ENCODE measurements at places on chromosomes 7 and 10. TPM values are rescaled to one million over a fixed set of nuclear protein-coding genes. Genes with fewer than 3 reads are reported as not detected.

GRCh38 chr7:132244903-132245480 is 331.3 kb downstream of the PLXNA4 start:
- no peak for DNase-seq

ATOH7 gene
- total RNA-seq = not detected

MRLN gene
- total RNA-seq = not detected

GRCh38 chr7:36044101-36044892 is 108.8 kb upstream of the EEPD1 start:
- no peak for DNase-seq

DNA sequence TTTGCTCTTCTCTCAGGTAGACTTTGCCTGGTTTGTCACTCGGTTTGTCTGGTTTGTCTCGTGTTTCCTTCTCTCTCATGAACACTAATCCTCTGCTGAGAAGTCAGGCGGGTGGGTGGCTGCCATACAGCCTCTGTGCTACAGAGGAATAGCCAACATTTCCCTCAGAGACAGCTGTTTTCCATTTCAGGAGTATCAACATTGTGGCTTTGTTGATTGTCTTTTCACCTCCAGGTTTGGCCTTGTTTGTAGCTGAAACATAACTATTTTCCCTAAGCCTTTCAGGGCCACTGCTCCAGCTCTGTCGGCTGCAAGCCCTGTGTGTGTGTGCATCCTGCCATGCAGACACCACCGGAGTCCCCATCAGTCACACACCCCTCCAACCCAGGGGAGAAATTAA is 122.8 kb downstream of the BAMBI start:
- no peak for DNase-seq

- peak; percentile 51 for DNase-seq
Measured at GRCh38 chr10:24869354-24870015, 82.9 kb downstream of the PRTFDC1 start.

SPDYE11 gene
- not detected for total RNA-seq

ANKRD1 gene
- total RNA-seq = 10.9 TPM

DNA sequence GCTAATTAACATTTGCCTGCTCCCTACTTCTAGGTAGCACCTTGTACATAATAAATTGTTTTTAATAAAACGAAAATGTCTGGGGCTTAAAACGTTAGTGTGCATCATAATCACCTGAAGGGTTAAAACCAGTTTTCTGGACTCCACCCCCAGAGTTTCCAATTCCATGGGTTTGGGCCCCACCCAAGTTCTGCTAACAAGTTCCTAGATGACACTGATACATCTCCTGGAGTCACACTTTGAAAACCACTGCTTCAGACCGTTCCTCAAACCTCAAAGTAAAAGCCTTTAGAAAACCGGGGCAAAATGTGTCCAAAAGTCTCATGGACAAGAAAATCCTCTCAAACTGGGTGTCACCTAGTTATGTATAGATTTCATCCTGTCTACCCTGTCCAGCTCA is 9.3 kb downstream of the OSBPL3 start:
- peak; percentile 50 for DNase-seq

GRCh38 chr10:74502963-74503608 is 323.3 kb upstream of the KAT6B start:
- DNase-seq = peak; percentile 71

GRCh38 chr7:131194070-131194865 is 133.4 kb upstream of the MKLN1 start:
- DNase-seq = no peak

DNA sequence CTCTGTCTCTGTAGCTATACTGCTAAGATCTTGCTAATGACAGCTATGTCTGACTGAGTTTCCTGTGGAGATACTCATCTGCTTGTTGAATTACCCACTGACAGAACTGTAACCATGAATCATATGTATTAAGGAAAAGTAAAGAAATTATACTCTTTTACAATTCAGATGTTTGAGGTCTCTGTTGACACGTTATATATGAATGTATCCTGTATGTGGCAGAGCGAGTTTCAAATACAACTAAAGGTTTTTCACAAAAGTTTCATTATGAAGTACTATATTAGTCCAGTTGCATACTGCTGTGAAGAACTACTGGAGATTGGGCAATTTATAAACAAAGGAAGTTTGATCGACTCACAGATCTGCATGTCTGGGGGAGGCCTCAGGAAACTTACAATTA is 232.5 kb downstream of the CDK14 start:
- DNase-seq = peak; percentile 59

SLC39A12 gene
- total RNA-seq = not detected

ABCC2 gene
- under 0.01 TPM for total RNA-seq

DNA sequence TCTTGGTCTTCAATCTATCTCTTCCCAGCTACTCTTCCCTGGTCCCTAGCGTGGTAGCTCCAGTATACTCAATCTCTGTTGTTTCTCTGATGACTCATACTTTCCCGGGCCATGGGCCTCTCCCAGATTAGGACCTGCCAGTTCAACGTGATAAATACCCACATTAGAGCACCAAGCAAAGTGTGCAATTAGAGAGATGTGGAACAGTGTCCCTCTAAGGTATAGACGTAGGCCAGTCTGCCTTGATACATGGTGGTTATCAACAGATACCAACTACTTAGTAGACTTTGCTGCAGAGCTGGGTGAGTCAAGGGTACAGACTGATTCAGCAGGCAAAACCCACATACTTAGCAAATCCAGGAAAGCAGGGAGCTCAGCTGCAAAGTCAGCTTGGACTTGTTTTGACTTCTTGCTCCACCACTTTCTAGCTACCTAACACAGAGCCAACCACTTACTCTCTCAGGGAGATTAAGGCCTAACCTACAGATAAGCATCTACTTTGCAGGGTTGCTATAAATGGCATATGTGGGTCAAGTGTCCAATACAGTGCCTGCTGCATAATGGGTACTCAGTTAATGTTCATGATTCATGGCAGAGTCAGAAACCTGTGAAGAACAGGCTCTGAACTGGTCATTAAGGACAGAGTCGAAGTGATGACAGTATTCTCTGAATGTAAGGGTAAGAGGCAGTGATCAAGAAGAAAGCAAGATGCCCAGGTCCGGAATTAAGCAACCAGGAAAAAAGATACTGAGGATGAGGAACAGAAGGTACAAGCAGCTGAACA is 176.1 kb downstream of the CHN2 start:
- peak; percentile 71 for DNase-seq

DNA sequence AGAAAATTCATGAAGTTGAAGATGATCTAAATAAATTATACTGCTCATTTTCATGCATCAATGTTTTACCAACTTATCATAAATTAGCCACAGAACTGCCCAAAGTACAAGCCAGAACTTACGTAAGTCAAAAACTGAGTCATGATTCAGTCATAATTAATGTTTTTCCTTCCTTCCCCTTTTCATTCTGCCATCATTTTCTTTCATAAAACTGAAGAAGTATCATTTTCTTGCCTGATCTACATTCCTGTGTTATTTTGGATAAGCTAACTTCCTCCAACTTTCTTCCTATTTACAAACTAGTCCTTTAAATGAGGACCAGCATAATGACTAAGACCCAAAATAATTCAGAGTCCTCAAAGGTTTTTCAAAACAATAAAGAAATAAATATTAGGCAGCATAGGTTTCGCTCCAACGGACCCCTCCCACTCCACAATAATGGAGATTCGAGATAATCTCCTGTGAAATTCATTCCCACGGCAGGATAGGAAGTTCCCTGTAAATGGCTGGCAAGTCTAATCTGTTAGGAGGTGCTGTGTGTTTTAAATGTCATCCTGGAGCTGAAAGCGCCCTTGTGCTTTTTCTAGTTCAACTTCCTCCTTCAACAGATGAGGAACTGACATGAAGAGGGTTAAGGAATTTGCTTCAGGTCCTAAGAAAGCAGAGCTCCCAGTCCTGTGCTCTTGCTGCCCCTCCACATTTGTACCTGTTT is 218.9 kb downstream of the DOCK4 start:
- DNase-seq = peak; percentile 70

DNA sequence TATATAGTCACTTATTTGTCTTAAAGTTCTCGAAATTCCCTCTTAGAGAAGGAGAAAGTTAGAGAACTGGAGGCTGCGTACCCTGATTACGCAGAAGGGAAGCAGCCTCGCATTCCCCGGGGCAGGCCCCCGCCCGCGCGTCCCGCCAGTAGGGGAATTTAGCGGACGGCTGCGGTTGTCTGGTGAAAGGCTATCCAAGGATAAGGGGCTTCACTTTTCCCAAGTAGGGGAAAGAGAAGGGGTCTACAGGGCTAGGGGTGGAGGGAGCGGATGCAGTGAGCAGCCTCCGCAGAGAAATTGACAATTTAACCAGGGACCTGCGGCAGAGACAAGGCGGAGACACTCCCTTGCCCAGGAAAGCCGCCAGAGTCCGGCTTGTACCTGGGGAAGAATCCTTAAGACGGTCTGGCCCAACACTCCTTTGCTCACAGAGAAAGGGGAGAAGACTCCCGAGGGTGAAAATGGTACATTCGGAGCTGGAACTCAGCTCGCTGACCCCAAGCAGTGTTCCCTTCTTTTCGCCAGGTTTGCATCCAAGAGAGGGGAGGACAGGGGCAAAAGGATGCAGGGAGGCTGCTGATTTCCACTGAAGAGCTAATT is 994 bp upstream of the MAGI2 start:
- DNase-seq = peak; percentile 77

DNA sequence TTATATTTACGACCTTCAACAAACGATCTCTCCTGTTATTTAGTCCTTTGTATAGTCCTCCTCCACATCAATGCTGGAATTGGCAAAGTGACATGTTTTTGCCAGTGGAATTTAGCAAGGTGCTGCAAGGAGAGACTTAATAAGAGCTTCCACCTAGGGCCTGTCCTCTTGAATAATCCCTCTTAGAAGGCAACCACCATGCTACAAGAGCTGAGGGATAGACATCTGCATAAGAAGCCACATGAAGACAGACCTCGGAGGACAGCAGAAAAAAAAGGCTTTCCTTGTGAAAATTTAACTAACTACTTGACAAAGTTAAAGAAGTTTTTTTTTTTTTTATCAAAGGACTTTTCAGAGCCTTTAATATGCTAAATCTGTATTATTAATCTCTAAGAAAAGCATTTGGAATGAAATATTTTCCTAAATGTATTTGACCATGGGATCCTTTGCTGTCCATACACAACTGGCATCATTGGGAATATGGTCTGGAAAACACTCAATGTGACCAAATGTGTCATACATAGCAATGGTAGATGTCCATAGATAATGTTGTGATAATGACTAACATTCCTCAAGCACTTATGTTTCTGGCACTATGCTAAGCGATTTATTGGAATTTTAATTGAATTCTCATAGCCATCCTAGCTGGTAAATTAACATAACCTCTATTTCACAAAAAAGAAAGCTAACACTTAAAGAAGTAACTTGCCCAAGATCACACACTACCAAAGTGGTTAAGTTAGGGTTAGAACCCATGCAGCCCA is 13.2 kb downstream of the HYCC1 start:
- DNase-seq = peak; percentile 35

- DNase-seq = no peak
Measured at GRCh38 chr7:136665878-136666509, 202.5 kb upstream of the CHRM2 start.

DNA sequence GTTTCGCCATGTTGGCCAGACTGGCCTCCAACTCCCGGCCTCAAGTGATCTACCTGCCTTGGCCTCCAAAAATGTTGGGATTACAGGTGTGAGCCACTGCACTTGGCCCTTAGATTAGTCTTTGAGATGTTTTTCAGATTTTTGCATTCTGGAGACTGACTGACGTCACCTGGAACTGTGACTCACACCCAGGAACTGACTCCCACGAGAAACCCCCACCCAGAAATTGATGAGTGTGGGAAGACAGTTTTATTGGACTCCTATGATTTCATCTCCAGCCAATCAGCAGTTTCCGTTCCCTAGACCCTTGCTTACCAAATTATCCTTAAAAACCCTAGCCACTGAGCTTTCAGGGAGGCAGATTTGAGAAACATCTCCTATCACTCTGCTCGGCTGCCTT is 867.3 kb downstream of the TYW1 start:
- DNase-seq = no peak

OPN4 gene
- not detected for total RNA-seq

GRCh38 chr10:112258407-112258806 is 24.8 kb upstream of the TECTB start:
- no peak for DNase-seq

- DNase-seq = no peak
Measured at GRCh38 chr10:124592736-124593430, 131.3 kb downstream of the LHPP start.

AGR2 gene
- total RNA-seq = not detected

NKX1-2 gene
- not detected for total RNA-seq

CYP2C19 gene
- total RNA-seq = not detected

POLR2J2 gene
- 0.43 TPM for total RNA-seq

DNA sequence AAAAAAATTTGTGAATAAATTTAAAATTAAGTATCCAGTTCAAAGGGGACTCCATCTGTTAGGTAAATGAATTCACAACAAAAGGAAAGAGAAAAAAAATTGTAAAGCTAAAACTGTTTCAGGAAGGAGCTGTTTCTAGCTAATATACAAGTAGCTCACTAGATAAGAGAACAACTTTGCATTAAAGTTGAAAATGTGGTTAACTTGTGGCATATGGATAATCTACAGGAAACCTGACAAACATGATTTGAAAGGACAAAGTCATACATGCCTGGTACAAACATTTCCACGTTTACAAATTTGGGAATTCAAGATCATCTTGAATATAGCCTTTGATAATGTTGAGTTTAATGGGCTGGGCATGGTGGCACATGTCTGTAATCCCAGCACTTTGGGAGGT is 8.9 kb downstream of the NT5C3A start:
- no peak for DNase-seq

DNA sequence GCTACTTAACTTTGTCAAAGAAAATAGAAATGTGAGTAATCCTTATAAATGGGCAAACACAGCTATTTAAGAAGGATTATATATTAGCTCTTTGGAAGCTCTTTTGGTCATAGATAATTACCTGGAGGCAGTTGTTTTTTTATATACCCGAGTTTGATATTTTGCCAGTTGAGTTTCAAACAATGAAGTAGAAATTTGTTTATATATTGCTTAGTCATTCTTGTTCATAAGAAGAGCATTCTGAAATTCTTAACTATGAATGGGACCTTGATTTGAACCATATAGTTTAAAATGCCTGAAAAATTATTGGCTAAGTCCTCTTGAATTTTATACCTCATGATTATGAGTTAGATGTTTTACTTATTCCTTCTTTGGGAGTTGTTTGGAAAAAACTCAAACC is 36.4 kb downstream of the MINPP1 start:
- DNase-seq = peak; percentile 62

DNA sequence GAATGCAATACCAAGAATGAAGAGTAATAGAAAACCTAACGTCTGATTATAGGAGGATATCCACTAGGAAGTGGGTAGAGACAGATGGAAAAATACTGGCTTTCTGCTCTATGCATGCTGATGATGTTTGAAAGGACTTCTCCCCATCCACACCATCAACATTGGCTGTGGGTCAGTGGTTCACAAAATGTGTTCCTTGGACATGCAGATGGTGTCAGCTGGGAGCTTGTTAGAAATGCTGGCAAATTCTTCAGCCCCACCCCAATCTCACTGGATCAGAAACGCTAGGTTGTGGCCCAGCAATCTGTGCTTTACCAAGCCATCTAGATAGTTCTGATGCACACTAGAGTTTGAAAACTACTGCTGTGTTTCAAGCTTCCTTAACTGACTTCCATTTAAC is 164.1 kb downstream of the PPP1R17 start:
- no peak for DNase-seq

All from GM23248 (cell line).